ENCODE measurements at places on chromosomes 11 and 22.

DNA sequence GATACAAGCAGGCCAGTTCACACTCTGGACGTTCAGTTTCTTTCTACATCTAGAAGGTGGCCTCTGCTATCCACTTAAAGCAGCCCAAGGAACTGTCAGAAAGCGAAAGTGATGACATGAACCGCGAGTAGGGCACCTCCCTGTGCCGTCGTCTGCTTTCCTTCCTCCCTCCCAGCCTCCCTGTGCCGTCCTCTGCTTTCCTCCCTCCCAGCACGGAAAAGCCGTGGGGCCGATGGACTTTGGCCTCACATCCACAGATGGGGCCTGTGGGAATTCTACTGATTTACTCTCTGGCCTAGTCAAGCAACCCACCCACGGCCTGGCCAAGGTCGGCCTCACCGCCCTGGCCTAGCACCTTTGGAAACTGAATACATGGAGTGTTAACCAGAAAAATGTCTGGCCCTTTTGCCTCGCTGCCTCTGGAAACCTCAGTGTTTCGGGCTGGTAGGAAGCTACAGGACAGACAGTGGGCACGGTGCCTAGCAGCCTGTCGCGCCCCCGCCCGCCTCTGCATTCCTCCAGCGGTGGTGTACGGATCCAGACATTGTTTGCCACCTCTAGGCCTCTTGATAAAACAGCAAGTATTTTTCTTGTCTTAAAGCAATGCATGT, 14.2 kb downstream of the PEX26 start:
- peak; percentile 46 for DNase-seq

DNA sequence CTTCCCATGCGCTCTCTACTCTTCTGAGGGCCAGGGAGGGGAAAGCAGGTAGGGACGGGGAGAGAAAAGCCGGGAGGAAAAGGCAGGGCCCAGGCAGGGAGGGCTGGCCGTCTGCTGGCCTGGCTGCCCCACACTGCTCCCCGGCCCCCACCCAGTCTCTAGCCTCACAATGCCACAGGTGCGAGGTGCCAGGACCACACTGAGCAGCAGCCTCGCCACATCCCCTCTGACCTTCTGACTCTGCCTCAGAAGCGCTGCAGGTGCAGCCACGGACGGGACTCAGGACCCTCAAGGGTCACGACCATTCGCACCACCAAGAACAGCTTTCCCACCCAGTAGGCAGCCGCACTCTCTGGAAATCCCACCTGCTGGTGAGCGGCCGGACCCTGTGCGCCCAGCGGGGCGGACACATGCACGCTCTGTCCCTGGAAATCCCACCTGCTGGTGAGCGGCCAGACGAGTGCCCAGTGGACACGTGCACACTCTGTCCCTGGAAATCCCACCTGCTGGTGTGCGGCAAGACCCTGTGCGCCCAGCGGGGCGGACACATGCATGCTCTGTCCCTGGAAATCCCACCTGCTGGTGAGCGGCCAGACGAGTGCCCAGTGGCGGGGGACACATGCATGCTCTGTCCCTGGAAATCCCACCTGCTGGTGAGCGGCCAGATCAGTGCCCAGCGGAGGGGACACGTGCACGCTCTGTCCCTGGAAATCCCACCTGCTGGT, 20.1 kb downstream of the TOLLIP start:
- DNase-seq, result no peak

GRCh38 chr11:27401280-27401832, 38.3 kb upstream of the CCDC34 start:
- no peak for DNase-seq

DNA sequence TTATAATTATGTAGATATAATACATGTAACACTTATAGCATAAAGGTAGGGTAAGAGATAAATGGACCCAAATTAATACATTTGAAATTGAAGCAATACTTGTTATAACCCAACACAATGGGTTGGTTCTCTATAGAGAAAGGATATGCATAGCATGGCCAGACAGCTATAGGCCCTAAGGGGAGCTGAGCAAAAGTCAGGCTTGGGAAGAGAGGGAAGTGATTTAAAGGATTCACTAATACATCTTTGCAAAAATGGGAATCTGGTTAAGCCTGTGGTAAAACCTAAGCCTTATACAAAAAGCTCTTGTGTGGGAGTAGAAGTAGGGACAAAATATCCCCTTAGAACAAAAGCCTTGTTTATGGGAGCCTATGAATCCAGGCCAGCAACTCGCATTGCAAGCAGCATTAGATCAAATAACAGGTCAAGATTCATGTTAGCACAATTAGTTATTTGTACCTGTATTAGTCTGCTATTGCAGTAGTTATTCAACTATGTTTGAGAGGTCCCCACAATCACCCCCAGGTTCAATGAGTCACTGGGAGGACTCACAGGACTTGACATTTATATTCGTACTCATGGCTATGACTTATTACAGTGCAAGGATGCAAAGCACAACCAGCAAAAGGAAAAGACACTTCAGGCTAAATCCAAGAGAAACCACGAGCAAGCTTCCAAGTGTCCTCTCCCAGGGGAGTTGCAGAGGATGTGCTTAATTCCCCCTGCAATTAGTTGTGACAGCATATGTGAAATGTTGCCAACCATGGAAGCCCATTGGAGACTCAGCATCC, 144.7 kb upstream of the LMO1 start:
- no peak for DNase-seq

GRCh38 chr11:103633068-103633788, 403.2 kb upstream of the DDI1 start:
- DNase-seq, result no peak

GRCh38 chr11:2475136-2475918, 30.5 kb downstream of the KCNQ1 start:
- DNase-seq, result no peak

DNA sequence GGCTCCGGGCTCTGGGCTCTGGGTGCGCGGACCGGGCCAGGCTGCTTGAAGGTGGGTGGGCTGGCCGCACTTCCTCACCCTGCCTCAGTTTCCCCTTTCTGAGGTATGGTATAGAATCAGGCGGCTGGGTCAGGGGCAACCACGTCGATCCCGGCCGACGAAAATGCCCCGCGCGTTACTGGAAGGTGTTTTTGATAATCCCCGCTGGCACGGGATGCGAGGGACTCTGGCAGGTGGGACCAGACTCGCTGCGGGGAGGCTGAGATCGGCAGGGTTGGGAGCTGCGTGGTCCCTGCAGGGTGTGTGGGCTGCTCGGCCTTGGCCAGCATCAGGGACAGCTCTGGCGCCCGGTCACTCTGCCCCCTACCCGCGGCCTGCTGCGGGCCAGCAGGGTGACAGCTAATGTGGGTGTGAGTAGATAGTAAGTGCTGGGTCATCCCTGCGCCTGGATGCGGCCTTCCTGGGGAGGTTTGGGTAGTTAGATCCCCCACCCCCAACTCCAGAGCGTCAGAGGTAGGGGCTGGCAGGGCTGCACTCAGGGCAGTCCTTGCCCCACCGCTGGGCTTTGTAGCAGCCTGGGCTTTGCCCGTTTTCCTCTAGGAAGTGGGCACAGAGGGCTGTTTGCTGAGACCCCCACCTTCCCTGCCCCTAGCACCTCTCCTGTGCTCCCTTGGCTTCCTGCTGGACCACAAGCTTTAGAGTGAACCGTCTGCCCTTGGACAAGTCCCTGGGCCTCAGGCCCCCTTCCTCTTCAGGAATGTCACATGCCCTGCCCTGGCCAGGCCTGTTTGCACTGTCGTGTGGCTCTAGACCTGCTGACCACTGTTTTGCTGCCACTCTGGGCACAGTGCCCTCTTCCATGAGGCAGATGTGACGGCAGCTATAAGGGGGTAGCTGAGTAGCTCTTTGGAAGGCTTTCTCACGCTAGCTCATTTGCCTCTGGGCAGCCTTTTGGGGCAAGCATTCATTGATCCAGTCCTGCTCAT, 579 bp downstream of the TANGO2 start:
- DNase-seq, result no peak

- DNase-seq, result peak; percentile 42
Observed at GRCh38 chr11:117143390-117143789, 697 bp upstream of the PAFAH1B2 start.

GRCh38 chr11:13831696-13832095, 130.8 kb upstream of the SPON1 start:
- DNase-seq, result no peak

DNA sequence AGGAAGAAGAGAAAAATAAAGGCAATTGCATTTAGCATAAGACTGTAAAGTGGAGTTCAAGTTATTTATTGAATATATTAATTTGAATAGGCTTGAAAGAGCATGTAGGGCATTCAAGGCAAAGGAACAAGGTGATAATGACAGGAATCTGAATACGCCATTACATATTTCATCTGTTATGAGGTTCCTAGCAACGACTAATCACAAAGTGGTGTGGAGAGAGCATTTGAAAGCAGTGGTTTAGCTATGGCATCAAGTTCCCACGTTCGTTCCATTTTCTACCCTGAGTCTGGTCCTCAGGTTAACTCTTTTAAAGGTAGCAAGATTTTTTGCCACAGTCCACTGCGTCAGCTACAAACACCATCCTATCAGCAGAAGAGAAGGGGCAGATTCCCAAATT, 59.4 kb downstream of the CNTN5 start:
- DNase-seq, result no peak

- no peak for DNase-seq
Observed at GRCh38 chr11:728901-729491, 18.3 kb upstream of the TALDO1 start.

DNA sequence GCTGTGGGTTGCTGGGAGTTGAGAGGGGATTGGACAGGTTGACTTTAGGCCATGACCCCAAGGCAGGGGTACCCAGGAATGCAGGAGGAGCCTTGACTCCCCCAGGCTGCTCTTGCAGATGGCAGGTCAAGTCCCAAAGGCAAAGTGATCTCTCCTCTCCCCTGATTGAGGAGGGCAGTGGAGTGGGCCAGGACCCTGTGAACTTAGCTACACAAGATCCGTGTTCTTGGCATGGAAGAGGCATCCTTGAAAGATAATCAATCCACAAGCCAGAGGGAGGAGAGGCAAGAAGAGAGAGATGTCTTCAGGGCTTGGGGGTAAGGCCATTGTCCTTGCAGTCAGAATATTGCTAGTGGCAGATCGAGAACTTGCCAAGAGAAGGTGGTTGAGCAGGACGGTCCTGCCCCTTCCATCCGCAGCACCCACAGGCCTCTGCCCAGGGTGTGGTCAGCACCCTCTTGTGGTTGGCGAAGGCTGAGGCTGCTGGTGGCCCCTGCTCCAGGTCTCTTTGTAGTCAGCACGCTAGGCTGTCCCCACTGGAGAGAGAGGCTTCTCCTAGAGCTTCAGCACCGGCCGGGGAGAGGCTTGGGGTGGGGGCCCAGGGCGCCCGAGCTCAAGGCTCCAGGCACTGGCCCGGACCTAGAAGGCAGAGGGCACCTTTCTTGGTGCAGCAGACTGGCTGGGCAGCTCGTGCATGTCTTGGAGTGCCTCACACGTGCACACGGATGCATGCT, 45.4 kb downstream of the KCNC1 start:
- DNase-seq, result no peak

- no peak for DNase-seq
Observed at GRCh38 chr11:126311401-126312291, 7.8 kb downstream of the DCPS start.

DNA sequence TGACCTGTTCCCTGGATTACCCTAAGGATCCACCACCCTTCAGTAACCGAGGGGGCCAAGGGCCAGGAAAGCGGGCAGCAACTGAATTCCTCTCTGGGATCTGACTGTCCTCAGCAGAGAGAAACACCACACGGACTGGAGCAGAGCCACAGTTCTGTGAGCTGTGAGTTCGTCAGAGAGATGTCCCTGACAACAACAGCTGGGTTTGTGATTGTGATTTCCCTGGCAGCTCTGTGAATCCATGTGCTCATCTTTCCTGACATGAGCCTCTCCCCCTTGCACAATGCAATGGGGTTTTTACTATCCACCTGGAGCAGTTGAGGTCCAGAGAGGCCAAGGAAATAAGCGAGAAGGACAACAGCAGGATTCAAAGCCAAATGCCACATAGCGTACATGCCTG, 69.4 kb upstream of the AMPD3 start:
- DNase-seq, result no peak

DNA sequence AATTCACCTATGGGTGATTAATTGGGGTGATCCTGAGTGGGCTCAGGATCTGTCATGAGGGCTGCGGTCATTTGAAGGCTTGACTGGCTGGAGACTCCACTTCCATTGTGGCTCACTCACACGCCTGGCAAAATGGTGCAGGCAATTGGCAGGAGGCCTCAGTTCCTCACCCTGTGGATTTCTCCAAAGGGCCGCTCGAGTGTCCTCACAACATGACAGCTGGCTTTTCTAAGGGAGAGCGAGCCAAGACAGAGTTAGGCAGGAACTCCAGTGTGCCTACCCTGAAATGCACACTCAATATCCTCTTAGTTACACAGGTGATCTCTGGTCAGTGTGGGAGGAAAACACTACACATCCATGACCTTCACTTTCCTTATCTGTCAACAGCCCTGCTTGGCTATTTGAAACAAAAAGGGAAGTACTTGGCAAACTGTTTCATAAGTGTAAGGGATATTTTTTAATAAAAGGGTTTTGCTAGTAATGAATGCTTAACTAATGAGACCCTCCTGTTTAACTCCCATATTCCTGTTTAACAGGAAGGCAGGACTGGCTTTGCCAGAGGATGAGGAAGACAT, 25.7 kb downstream of the OSBP2 start:
- DNase-seq, result no peak

DNA sequence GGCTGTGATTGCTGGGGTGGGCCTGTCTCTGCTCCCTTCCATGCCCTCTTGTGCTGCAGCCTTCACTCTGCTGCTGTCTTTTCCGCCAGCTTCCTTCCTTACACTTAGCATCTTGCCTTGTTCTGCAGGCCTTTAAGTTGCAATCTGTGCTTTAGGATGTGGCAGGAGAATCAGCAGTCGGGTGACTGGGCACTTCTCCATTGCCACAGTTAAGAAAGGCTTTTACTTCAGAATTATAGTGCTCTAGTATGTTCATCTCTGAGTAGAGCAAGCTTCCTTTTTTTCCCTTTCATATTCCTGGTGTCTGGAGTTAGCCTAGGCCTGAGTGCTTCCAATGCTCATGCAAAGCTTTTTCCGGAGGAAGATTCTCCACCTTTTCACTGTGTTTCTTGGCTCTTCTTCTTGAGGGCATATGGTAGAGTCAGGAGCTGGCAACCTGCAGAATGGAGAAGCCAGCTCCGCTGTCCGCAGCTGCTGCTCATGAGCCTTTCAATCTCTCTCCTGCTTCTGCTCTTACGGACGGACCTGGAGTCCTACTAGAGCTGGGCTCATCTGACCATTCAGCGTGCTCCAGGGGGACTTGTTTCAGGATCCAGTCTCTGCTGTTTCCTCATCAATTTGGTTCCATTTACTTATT, 20.2 kb downstream of the PPP6R2 start:
- no peak for DNase-seq

DNA sequence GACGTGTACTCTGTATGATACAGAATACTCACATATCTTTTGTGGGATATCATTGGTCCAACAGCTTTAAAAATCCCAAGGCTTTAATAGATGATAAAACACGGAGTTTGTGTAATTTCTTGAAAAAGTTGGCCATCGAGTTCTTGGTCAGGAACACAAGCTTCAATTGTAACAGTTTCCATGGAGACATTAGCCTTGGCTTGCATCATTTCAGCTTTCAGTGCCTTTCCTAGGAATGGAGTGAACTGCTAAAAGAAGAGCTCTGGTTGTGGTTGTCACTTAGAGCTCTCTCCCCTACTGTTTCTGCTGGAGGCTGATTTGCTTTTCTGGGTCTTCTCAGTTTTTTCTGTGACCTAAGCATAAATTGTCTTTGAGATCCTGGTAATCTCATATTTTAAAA, 14.2 kb downstream of the BMAL1 start:
- no peak for DNase-seq

All from activated T-cell treated with anti-CD3 and anti-CD28 coated beads, Interleukin-2, amount 50 U/mL, for 24 hours (primary cell).